ENCODE measurements at places on chromosomes 7 and 10. TPM values are rescaled to one million over a fixed set of nuclear protein-coding genes. Genes with fewer than 3 reads are reported as not detected.

The HECW1 gene
- total RNA-seq: not detected

The SPOCK2 gene
- total RNA-seq: 0.84 TPM

The EPO gene
- 3.8 TPM for total RNA-seq

The CTAGE4 gene
- 1.5 TPM for total RNA-seq

The LAMB1 gene
- 105 TPM for total RNA-seq

The ADO gene
- total RNA-seq: 4.2 TPM

The SMO gene
- total RNA-seq: 4.1 TPM

The ELMO1 gene
- total RNA-seq: 13.5 TPM

The CPA4 gene
- 4.6 TPM for total RNA-seq

The CADPS2 gene
- 20.6 TPM for total RNA-seq

The LRRD1 gene
- total RNA-seq: not detected

The BNIP3 gene
- total RNA-seq: 118 TPM

The FFAR4 gene
- total RNA-seq: 1.0 TPM

The RNF32 gene
- total RNA-seq: 1.2 TPM

Measured in pancreas (tissue), 10 donors.